Activated T-helper 9 cell treated with anti-CD3 and anti-CD28 coated beads, Interleukin-2, amount 50 U/mL, for 16 hours (primary cell): ENCODE measurements at places on chromosomes 2 and 18.

GRCh38 chr2:39778233-39778632 is 825 bp downstream of the THUMPD2 start:
- DNase-seq = no peak

DNA sequence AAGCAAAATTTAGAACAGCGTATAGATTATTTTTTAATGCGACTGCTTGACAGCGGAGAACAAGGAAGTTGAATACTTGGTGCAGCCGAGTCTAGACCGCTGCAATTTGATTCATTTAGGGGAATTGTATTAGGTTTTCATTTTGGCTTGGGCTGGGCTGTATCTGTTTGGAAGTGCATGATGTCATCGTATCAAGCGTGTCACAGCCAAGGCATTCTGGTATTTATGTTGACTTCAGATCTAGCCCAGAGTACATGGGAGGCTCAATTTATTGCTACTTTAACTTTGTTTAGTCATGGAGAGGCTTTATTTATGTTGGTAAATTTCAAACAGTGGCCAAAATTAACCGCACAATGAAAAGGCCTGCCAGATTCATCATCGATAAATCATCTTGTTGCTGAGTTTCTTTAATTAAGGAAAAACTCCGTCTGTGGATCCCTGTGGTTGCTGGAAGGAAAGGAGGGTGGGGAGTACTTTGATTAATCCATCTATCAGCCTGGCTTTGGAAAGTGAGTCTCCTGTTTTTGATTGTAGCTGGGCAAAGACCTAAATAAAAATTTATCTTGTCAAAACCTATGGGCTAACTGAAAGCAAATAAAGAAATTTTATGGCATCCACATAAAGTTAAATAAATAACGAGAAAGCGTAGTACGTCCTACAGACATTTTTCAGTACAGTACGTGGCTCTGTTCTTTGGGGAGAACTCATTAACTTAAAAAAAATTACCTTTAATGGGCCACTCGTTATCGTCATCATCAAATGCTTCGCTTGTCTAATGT is 230.4 kb upstream of the SPRED2 start:
- DNase-seq = no peak

DNA sequence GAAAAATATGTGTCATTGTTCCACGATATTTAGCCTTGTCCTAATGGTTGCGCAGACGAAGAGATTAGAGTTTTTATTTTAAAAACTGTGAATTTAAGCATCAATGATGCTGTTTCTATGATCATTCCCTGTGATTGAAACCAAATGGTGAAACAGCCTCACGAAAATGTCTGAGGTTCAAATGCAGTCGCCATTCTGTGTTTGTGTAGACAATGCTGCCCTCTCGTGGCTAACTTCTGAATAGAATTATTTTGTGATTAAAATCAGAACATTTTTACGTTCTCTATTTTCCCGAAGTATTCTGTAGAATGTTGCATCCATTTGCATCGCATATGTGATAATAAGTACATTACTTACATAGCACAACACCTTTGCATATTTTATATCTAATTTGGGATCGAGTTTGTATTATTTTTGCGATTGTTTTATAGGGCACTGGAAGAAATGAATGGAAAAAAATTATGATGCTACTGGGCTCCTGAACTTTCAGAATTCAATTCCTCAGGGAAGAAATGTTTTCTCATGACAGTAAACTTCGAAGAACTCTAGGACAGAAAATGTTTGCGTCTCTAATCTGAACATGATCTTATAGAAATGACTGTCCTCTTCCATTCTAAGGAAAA is 54.8 kb upstream of the CREB1 start:
- DNase-seq = peak; percentile 3

DNA sequence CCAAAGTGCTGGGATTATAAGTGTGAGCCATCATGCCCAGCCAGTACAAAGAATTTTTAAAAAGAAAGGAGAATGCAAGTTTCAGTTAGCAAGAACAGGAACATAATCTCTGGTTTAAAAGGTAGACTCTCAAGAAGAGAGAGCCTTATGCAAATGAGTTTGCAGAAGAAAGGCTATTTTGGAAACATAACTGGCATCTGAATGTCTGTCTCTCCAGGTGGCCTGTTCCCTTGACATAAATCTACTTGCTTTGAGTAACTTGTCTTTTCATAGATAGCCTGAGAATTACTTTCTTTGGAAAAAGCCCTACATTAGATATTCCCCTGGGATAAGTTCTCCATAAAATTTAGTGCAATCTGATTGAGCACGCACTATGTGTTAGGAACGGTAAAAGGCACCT is 109.6 kb downstream of the ICOS start:
- no peak for DNase-seq

DNA sequence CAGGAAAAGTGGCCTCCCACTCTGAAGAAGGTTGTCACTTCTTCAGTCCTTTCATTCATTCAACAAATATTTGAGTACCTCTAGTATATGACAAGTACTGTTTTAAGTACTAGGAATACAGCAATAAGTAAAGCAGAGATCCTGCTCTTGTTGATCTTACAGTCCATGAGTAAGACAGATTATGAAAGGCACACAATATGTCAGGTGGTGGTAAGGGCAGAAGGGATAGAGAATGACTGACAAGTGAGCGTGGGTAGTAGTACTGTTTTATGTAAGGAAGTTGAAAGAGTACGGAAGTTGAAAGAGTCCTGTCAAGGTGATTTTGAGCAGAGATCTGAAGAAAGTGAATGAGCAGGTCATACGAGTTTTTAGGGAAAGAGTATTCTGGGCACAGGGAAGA is 111.3 kb downstream of the GALNT1 start:
- no peak for DNase-seq

DNA sequence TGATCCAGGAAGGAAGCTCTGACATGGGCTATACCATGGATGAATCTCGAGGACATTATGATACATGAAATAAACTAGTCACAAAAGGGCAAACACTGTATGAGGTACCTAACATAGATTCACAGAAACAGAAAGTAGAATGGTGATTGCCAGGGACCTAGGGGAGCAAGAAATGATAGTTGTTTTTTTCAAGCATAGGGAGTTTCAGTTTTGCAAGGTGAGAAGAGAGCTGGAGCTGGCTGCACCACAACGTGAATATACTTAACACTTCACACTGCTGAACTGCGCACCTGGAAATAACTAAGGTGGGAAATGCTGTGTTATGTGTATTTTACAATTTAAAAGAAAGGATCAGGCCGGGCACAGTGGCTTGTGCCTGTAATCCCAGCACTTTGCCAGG is 13.2 kb upstream of the AGAP1 start:
- DNase-seq = no peak

- DNase-seq = no peak
Observed at GRCh38 chr18:21257386-21257785, 15.4 kb downstream of the GREB1L start.

DNA sequence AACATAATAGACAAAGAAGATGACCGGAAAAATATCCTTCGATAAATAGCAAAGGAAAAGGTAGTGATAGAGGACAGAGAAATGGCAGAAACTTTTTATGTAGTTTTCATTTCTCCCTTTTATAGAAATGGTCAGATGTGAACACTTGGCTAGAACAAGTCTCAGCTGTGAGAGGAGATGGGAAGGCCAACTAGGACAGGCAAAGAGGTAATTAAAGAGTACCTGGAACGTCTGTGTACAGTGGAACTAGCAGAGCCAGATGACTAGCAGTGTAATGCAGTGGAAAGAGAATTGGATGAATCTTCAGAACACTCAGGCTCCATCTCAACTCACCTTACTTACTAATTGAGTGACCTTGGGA is 69.2 kb downstream of the NABP1 start:
- DNase-seq = no peak

DNA sequence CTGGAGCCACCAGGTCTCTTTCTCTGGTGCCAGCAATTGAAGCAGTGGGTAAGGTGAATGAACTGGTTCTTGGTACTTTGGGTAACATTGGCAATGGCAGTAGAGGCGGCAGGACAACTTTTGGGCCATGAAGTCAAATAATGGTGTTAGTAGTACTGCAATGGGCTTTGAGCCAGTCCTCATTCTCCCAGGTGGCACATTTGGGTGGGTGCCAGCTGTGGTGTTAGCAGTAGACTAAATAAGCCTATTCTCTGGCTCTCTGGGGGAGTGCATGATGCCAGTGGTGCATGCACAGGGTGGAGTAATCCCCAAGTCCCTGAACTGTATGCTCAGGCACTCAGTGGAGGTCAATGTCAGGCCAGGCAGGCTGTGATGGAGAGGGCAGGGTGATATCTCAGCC is 120.2 kb upstream of the LRRTM4 start:
- no peak for DNase-seq

GRCh38 chr2:169343202-169343601 is 19.1 kb downstream of the LRP2 start:
- no peak for DNase-seq

DNA sequence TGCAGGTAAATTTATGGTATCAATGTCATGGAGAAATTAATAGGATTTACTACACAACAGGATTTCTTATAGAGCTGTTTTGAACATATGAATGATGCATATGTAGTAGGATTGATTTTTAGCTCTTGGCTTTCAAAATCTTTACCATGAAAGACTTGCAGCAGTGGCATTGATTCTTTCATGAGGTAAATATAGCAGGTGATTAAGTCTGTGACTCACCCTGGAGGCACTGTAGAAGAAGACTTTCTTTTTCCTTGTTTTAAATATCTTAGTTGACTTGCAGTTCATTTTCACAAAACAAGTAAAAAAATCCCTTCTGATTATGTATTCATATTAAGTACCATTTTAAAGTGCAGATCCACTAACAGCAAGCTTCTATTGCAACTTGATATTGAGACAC is 463.0 kb downstream of the FBXO15 start:
- no peak for DNase-seq

DNA sequence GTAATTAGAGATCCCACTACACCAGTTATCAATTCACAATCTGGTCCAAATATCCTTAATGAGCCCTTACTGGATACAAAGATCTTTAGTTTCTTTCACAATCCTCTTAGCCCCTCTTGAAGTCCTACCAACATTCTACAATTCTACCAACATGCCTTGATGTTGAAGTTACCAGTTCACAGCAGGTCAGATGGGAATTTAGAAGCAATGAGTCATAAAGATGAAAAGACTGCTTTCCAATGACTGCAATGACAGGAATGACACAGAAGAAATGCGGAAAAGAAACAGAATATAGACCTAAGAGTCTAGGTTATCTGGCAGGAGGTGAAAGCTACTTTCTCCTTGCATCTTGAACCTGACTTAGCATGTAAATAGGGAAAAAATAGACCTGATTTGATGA is 24.5 kb downstream of the RTTN start:
- DNase-seq = no peak

- DNase-seq = no peak
Observed at GRCh38 chr2:187453078-187453641, 5.1 kb upstream of the CALCRL start.

DNA sequence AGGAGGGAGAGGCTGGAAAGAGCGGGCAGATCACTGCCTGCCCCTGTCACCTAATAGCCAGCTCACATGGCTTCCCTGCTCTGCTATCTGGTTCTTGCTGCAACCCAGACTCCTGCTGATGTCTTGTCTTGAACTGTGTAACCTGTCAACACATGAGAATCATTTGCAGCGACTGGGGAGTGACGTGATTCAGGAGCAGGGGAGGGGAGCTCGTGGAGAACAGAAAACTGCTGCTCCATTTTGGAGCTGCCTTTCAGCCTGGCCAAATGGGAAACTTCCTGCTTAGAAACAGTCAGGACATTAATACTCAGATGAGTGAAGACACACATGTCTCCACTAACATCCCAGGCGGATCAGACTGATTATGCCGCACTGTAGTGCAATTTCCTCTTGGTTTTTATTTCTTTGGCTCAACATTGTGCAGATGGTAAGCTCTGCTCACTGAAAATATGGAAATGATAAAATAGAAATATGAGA is 38.1 kb downstream of the RPL37A start:
- DNase-seq = no peak
